ENCODE measurements at places on chromosomes 6 and 20.

DNA sequence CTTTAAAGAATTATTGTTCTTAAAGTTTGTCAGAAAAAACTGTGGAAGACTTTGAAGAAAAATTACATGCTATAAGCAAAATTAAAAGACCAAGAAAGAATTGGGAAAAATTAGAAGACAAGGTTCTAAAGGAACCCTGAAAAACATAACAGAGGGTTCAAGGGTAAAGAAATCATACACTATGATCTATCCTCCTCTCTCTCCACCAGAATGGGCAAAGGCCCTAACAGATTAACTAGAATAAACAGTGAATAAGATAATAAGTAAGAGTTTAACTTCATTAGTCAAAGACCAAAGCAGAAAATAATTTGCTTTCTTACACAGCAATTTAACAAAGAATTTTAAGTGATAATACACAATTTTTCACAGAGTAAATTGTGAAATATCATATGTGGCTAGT is 201.2 kb upstream of the PDE10A start:
- no peak for DNase-seq

GRCh38 chr6:40185486-40185885 is 251.2 kb upstream of the MOCS1 start:
- DNase-seq: no peak

DNA sequence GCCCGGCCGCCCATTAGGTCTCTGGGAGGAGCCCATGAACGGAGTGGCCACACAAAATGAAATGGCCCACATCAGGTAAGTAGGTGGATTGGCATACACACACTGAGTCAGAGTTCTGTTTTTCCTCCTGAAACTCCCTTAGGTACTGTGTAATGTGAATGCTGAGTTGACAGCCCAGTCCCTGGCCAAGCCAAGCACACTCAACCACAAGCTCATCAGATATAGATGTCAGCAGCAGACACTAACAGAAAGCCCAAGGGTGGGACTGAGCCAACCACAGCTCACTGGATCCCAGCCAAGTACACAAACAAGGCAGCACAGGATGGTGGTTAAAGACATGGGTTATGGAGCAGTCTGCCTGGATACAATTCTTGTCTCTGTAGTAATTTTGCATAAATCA is 403.4 kb downstream of the GJA1 start:
- DNase-seq: no peak

DNA sequence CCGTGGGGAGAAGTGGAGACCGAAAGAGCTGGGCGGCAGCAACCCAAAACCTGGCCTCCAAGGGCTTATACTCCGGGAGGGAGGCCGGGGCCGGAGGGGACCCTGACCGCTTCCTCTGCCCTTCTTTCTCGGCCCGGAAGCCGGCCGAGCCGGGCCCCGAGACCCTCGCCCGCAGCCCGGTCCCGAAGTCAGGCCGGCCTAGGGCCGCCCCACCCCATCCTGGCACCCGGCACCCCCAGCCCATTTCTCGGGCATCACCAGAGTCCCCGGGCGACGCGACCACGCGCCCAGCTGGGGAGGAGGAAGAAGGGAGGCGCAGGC is 572 bp upstream of the ZDHHC14 start:
- no peak for DNase-seq

GRCh38 chr20:63005365-63005861 is 1.4 kb downstream of the BHLHE23 start:
- DNase-seq: no peak

GRCh38 chr6:128415387-128415786 is 105.0 kb downstream of the PTPRK start:
- DNase-seq: no peak

- DNase-seq: no peak
Observed at GRCh38 chr20:3162080-3162611, 2.5 kb upstream of the FASTKD5 start.

DNA sequence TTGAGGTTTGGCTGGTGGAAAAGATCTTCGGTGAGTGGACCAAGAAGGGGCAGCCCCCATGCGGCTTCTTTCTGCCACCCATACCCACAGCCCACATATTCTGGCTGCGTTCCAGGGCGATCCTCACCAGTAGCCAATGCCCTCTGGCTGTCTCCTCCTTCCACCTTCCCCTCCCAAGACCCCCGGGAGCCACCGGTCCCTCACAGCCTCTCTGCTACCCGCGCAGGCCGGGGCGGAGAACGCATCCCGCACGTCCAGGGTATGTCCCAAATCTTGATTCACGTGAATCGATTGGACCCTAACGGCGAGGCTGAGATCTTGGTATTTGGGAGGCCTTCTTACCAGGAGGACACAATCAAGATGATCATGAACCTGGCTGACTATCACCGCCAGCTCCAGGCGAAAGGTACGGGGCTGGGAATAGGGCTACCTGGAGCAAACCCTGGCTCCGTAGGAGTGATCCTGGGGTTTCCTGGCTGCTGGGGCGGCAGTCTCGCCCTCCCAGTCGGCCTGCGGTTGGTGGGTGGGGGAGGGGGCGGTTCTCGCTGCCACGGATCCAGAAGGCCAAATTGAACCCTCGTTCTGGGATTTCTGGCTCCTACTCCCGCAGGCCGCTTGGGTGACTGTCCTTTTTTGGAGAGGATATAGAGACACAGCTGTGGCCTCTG is 545 bp downstream of the KHDC3L start:
- no peak for DNase-seq

DNA sequence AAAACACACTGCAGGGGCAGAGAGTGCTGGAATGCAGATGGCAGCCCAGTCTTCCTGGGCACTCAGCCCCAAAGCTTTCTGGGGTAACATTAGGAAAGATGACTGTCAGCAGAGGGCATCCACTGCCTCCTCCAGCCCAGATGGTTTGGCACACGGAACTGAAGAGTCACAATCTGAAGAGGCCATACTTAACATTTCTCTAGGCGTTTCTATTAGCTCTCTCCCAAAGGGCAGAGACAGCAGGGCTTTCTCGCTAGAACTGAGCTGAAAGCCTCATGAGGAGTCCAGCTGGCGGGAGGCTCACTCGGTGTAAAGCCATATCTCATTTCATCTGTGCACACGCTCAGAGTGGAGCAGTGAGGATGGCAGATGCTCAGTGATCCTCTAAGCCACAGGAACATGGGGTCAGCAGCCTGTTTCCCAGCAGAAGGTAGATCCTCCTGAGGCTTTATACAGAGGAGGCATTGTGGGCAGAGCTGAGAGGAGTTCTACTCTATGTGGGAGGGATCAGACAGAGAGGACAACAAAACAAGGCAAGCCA is 28.1 kb downstream of the ALDH8A1 start:
- DNase-seq: no peak

- no peak for DNase-seq
Observed at GRCh38 chr6:130269969-130270635, 47.4 kb upstream of the SAMD3 start.

DNA sequence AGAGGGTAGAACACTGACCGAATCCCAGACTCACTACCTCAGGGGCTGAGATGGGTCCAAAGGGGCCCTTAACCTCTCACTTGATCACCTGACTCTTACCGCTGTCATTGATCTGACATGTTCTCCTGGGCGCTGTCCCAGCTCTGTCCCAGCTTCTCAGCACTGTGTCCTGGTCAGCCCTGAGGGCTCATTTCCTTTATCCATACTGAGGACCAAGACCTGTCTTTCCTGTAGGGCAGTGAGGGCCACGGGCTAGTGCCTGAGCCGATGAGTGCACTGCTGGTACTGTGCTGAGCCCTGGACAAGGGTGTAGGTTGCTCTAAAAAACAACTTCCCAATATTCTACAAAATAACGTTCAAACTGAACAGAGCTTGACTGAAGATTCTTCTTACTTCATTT is 131.5 kb downstream of the MTHFD1L start:
- DNase-seq: no peak

GRCh38 chr20:1938464-1939269 is 43.5 kb downstream of the SIRPA start:
- DNase-seq: no peak

- no peak for DNase-seq
Observed at GRCh38 chr6:140049251-140049650, 674.8 kb upstream of the CITED2 start.

GRCh38 chr6:114064862-114065261 is 93.9 kb upstream of the HDAC2 start:
- DNase-seq: no peak

DNA sequence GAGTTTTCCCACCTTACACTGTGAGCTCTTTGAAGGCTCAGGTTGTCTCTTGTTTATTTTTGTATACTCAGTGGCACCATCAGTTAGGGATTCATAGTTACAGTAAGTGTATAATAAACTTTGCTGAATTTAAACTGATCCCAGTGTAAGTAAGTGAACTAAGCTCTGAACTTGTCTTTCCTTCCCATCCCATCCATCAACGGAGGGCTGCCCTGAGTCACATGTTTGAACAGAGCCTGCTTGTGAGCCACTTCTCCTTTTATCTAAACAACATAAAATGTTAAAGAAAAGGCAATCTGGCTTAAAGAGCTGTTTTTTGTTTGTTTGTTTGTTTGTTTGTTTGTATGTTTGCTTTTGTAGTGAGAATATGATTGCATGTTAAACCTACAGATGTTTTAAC is 185.7 kb upstream of the MARCKS start:
- DNase-seq: no peak

GRCh38 chr6:80163754-80164187 is 57.3 kb downstream of the BCKDHB start:
- no peak for DNase-seq

- DNase-seq: no peak
Observed at GRCh38 chr20:48008850-48009515, 223.7 kb upstream of the SULF2 start.

GRCh38 chr6:31351401-31352309 is 5.3 kb downstream of the HLA-B start:
- no peak for DNase-seq

DNA sequence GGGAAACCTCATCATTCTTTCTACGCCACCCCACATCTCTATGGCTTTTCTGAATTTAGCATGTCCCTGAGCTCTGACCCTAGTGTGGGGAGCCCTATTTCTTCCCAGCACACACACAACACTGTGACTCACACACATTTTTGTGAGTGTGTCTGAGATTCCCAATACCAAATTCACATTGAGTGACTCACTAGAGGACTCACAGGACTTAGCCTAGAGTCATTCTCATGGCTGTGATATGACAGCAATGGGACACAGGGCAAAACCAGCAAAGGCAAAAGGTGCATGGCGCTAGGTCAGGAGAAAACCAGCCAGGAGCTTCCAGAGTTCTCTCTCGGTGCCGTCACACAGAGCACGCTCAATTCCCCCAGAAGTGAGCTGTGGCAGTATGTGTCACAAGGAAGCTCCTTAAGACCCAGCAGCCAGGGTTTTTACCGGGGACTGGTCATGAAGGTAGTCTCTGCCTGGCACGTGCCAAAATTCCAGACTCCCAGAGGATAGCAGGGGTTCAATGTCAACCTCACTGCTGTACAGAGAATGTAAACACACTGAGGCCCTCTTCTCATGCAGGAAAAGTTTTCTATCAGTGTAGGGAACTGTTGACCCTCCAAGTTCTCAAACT is 6.2 kb downstream of the CSTL1 start:
- no peak for DNase-seq

DNA sequence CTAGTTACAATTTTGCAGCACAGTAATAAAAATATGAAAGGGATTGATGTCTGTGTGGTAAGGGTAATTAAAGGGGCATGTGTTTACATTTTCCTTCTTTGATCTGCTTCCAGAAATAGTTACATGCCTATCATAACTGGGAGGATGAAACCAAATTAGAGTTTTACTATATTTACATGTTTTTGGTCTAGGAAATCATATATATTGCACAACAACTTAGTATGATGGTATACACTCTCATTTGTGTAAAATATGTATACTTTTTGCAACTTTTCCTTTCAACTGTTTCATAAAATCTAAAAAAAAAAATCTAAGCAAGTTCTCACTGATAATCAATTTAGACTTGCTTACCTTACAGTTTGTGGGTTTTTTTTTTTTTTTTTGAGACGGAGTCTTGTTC is 32.2 kb downstream of the DCBLD1 start:
- no peak for DNase-seq

DNA sequence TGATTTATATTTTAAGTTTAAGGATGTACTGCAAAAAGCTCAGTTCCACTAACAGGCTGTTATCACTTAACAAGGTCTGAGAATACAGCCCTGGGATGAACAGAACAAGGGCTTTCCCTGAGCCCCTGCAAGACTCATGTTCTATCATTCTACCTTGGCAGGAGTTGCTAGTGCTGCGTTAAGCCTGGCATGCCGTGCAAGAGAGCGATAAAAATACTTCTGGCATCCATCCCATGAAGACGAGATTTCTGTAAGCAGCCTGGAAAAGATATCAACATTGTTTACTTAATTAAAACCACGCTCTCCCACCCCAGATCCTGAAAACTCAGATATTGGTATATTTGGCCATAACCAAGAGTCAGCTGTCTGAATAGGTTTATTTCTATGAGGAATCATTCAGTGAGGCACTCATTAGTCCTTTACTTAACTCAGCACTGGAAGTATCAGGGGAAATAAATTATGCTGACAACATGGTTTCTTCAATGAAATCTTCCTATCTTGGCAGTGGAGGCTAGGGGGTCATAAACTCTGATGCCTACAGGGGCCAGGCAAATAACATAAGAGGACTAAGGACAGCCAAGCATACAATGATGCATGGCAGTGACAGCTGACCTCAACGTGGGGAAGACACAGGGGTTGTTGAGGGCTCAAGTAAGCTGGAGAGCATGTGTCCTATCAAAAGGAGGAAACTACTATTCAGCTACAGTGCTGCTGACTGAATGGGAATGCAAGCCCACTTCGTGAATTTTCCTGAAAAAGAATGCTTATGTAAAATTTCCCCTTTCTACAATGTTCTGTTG is 37.6 kb upstream of the LYRM2 start:
- DNase-seq: no peak

DNA sequence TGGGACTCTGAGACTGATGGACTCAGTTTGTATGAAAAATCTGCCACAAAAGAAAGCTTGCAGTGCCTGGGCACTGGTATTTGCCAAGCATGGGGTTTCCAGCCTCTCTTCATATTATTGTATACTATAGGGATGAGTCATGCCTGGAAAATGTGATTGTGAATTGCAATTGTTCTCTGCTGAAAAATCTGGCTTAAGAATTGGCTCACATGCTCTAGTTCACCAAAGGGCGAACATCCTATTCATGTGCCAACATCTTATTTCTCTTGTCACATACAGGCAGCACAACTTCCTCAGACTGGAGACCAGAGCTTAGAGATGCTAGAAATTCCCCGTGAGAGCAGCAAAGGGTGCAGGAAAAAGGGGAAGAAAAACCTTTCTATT is 103.6 kb upstream of the KCNK16 start:
- no peak for DNase-seq

GRCh38 chr6:52566853-52567279 is 10.0 kb downstream of the TRAM2 start:
- DNase-seq: no peak

DNA sequence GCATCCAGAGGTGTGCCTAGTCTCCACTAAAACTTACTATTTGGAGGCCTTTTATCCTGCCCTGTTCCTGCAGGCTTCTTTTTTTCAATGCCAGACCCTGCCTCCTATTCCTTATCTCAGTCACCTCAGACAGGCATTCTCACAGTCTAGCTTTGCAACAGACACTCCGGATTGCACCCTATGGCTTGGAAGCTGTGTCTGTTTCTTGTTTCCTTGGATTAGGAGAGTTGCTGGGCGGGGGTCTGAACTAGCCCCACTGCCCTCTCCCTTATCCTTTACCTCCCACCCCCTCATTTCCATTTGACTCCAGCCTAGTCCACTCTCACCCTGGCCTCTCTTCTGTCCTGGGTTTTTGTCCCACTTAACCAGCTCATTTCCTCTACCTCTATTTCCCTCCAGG is 228.1 kb upstream of the CITED2 start:
- DNase-seq: no peak

All from stimulated activated CD8-positive, alpha-beta memory T cell treated with anti-CD3 and anti-CD28 coated beads, Interleukin-15, amount 100 ng/mL, for 4 hours (primary cell).